ENCODE measurements at places on chromosomes 1 and 21. TPM values are rescaled to one million over a fixed set of nuclear protein-coding genes. Genes with fewer than 3 reads are reported as not detected.

- DNase-seq = no peak
Measured at GRCh38 chr1:228420968-228421826, 4.5 kb upstream of the TRIM17 start.

The LCE2B gene
- not detected for total RNA-seq

The TLCD4 gene
- 0.41 TPM for total RNA-seq

The SRP9 gene
- 252 TPM for total RNA-seq

The CFHR5 gene
- total RNA-seq = not detected

GRCh38 chr1:190258003-190258402 is 219.7 kb downstream of the BRINP3 start:
- DNase-seq = no peak

Measured in endothelial cell (in vitro differentiated cells).